ENCODE measurements at places on chromosomes 6 and 20.

- DNase-seq: peak; percentile 70
Observed at GRCh38 chr6:35318196-35319171, 20.9 kb downstream of the DEF6 start.

GRCh38 chr6:82182756-82183155, 64.8 kb downstream of the IBTK start:
- peak; percentile 55 for DNase-seq

DNA sequence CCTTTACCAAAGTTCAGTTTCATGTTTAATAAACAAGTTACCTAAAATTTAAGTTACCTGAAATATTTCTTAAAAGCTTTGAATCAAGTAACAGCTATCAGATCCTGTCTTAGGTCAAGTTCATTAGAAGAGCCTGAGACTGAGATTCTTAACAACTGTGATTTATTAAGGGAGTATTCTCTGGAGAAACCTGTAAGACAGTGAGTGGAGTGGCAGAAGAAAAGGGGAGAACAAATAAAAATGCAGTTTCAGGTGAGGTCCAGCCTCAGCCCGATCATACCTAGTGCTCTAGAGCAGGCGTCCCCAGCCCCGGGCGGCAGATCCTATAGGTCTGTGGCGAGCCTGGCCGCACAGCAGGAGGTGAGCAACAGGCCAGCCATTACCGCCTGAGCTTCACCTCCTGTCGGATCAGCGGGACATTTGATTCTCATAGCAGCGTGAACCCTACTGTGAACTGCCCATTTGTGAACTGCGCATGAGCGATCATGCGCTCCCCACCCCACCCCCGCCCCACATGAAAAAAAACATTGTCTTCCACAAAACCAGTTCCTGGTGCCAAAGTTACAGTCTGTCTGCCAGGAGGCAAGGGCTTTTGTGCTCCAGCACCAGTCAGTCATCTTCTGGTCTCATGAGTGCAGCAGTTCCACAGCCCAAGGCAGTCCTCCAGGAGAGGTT, 59.2 kb upstream of the ADGRB3 start:
- no peak for DNase-seq

GRCh38 chr20:43820731-43821330, 93.8 kb upstream of the TOX2 start:
- DNase-seq: no peak

DNA sequence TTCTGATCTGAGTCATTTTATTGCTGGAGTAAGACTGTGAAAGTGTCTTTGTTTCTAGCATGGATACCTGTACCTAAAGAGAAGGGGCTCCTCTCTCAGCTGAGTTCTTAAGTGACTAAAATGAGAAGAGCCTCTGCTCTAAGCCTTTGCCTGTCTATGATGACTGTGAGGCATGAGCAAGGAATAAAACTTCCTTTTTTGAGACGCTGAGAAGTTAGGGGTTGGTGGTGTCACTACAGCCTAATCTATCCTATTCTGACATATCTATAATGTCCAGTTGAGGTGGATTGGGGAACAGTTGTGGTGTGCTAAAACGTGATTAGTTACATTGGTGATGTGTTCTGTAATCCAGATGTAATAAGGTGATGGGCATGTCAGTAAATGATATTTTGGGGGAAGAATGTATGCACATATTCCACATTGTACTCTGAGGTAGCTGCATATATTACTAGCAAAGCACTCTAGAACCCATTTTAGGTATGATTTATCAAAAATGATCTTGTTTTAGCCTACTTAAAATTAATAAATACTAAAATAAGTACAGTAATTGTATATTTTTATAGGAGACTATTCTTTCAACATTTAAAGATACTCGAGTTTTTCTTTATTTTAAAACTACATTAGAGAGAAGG, 18.1 kb downstream of the ADGRB3 start:
- no peak for DNase-seq

GRCh38 chr6:121183742-121184141, 150.5 kb downstream of the TBC1D32 start:
- no peak for DNase-seq

DNA sequence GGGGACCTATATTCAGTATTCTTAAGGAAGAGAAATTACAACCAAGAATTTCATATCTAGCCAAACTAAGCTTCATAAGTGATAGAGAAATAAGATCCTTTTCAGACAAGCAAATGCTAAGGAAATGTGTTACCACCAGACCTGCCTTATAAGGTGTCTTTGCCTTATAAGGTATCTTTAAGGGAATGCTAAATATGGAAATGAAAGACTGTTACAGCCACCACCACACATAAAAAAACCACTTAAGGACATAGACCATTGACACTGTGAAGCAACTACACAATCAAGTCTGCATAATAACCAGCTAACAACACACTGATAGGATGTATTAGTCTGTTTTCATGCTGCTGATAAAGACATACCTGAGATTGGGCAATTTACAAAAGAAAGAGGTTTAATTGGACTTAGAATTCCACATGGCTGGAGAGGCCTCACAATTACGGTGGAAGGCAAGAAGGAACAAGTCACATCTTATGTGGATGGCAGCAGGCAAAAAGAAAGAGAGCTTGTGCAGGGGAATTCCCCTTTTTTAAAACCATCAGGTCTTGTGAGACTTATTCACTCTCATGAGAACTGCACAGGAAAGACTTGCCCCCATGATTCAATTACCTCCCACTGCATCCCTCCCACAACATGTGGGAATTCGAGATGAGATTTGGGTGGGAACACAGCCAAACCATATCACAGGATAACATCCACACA, 119.2 kb upstream of the LAMA2 start:
- DNase-seq: no peak

GRCh38 chr6:3876866-3877265, 27.7 kb downstream of the FAM50B start:
- DNase-seq: peak; percentile 30

GRCh38 chr6:31908791-31909190, 6.9 kb upstream of the ZBTB12 start:
- DNase-seq: peak; percentile 59

DNA sequence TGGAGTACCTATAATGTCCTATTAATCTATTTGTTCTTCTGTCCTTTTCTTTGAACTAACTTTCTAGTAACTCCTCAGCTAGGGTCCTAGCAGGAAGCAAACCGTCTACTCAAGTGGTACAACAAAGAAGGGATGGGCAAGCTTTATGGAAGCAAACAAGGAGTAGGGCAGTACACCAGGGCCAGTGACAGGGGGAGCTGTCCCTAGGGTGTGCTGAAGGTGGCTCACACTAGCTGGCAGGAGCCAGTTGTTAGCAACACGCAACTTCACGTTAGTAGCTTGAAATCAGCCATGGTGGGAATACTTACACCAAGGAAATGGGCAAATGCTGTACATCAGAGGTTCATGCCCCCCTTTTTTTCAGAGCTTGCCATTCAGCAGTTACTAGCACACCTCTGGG, 74.0 kb upstream of the EYA2 start:
- no peak for DNase-seq

DNA sequence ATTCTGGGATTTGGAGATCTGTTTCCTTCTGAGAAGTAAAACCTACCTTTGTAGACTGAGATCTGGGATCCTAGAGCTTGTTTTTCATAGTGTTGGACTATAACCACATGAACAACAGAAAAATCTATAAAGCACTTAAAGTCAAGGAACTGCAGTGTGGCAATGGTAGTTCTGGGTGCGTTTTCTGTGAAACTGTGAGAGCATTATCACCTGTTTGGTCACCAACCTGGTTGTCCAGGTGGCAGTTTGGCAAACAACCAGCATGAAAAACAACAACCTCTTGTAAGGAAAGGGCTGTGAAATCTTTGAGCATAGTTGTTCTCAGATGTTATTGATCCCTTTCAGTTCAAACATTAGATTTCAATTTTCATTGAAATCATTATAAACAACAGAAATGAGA, 215.8 kb upstream of the CITED2 start:
- no peak for DNase-seq

DNA sequence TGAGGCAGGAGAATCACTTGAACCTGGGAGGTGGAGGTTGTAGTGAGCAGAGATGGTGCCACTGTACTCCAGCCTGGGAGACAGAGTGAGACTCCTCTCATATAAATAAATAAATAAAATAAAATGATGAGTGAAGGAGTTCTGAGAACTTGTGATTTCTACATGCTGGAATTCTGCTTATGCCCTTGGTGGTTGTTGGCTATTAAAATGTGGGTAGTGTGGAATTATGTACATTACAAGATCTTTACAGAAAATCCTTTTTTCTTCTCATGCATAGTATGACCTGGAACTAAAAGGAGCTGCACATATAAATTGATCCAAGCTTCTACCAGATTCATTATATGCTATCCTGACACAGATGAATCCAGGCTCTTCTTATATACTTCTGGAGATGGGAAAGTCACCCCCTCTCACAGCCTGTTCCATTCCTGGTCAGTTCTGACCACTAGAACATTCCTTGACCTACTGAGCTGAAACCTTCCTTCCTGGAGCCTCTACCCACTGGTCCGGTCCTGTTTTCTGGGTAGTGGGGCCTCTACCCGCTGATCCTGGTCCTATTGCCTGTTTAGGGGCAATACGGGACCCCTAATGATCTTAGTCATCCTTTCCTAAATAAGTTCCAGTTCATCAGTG, 37.7 kb upstream of the TAF8 start:
- DNase-seq: no peak

DNA sequence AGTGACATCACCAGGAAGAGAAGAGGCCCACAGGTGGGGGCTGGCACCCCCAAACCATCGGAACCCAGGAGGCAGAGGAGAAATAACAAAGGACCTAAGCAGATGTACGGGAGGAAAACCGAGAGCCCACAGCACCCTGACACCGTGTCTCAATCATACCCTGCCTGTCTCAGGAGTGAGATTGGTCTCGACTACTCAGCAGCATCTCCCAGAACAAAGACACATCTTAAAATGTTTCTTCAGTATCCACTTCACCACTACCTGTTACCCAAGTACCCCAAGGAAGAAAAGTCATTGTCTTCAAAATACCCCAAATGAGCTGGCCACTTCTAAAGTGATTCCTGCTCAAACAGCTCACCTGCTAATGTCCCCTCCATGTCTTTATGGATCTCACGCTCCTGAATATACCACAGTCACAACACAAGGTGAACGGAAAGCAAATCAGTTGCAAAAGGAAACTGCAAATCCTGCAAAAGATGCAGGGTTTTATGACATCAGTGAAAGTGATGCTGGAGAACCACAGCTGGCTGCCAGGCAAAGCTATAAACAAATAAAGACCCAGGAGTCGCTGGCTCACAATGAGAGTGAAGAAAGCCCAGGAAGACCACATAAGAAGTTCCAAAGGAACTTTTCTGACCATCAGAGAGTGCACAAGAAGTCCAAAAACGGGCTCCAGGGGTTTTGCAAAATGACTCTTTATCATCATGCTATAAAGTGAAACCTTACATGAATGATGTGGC, 44.1 kb downstream of the PREX1 start:
- DNase-seq: no peak

- DNase-seq: no peak
Observed at GRCh38 chr6:109834131-109834530, 143.0 kb downstream of the FIG4 start.

DNA sequence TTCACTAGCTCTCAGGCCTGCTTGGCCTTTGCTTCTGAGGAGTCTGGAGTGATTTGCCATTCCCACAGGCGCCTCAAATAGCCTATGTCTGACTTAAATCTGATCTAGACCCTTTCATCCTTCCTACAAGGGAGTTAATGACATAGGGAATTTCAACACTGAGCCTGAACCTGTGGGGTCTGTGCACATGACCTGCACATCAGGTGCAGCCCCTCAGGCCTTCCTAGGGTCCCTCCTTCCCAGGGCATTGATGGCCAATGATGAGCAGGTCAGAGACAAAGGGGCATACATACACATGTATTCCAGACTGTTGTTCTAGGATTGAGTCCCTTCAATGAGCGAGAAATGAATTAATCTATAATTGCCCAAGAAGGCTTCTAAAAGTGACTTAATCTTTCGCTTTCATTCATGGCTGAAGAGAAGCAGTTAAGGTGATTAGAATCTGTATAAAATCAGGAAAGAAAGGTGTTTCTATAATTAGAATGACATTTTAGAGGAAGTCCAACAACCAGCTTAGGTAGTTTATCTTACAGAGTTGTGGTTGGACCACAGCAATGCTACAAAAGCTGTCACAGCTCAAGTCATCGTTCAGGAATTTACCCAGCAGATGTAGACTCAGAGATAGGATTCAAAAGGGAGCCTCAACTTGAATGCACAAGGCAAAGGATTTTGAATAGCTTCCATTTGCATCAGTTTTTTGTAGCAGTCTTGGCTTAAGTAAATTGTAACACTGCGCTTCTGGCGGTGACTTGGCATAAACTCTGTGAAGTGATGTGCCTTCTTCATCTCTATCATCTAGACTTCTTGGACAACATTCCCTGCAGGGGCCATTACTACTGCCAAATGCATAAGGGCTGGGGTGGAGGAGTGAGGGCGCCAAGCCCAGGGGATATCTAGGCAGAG, 27.0 kb upstream of the TBC1D7 start:
- DNase-seq: peak; percentile 96

- DNase-seq: no peak
Observed at GRCh38 chr6:47817749-47818148, 35.9 kb downstream of the OPN5 start.

DNA sequence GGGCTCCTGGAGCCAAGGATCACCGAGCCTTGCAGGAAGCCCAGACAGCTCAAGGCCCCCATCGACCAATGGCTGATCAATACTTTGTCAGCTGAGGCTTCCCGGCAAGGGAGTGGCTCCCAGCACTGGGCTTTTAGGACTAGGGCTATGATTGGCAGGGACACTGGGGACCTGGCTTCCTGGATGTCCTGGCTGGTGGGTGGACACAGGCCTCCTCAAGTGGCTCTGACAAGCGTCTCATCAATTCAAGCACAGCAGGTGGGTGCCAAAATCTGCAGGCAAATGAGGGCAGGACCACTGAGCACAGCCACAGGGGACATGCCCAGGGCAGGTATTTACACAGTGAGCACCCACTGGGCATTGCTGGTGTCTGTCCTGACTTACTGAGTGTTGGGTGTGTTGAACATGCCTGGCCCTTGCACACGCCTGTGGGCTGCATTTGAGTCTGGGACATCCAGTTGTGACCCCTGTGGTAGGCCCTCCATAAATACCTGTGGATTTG, 420.1 kb upstream of the SULF2 start:
- DNase-seq: no peak

DNA sequence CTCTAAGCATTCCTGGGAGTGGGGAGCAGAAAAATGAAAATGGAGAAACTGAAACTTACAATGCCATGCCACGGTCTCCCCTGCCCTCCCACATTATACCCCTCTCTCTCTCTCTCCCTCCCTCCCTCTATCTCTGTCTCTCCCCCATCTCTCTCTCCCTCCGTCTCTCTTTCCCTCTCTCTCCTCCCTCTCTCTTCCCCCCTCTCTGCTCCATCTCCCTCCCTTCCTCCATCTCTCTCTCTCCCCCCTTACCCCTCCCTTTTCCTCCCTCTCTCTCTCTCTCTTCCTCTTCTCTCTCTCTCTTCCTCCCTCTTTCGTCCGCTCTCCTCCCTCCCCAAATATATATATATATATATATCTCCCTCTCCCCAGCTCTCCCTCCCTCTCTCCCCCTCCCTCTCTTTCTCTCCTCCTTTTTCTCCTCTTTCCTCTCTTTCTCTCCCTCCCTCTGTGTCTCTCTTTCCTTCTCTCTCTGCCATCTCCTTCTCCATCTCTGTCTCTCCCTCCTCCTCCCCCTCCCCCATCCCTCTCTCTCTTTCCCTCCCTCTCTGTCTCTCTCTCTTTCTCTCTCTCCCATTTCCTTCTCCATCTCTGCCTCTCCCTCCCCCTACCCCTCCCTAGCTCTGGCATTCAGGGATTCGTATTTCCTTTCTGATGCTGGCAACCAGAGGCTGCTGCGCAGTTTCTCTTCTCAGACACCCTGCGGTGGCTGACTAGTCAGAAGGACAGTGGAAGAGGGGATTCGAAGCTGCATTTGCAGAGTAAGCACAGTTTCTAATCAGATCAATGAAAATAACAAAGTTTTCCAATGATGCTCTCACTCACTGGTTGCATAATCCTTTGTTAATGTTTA, 13.9 kb upstream of the VAPB start:
- no peak for DNase-seq

Data from HCEC 1CT (cell line).